ENCODE measurements at places on chromosomes 3 and 15.

DNA sequence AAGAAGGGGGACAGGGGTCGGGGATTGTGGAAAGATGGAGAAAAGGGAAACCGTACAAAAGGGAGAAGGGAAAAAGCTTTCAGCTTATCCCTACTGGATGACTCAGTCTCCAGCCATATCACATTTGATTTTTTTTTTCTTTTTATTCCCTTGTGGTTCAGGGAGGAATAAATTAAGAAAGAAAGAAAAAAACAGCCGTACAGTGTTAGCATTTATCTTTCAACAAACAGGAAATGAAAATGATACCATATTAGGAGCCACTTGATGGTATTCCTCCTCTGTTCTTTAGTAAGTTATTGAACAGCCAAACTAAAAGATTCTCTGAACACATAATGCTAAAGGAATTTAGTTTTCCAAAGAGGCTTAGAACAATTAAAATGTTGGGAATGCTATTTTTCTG is 594.4 kb downstream of the FOXP1 start:
- DNase-seq = no peak

DNA sequence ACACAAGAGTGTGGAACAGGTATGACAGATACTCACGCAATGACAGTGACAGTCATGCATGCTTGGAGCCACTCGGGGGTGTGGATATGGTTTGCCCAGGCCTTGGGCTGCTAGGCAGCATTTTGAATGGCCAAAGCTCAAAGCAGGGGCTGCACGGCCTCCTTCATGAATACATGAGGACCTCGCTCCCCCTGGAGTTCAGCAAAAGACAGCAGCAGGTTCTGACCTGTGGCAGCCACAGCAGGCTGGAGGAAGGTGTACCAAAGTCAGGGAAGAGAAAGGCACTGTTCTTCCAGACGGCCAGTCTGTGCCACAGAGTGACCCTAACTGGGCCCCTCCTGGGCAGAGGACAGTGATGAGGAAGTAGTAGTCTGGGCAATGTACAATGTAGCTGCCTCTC is 88.2 kb upstream of the C2CD4B start:
- no peak for DNase-seq

GRCh38 chr3:13017361-13018042 is 55.7 kb downstream of the IQSEC1 start:
- no peak for DNase-seq

GRCh38 chr15:69805248-69805953 is 292.3 kb downstream of the TLE3 start:
- no peak for DNase-seq

GRCh38 chr15:65875458-65875857 is 6.2 kb downstream of the RAB11A start:
- no peak for DNase-seq

GRCh38 chr3:83122774-83123350 is 1361.4 kb upstream of the GBE1 start:
- DNase-seq = no peak

- DNase-seq = no peak
These were observed 56.9 kb upstream of the P2RY1 start for GRCh38 chr3:152778022-152778421.

DNA sequence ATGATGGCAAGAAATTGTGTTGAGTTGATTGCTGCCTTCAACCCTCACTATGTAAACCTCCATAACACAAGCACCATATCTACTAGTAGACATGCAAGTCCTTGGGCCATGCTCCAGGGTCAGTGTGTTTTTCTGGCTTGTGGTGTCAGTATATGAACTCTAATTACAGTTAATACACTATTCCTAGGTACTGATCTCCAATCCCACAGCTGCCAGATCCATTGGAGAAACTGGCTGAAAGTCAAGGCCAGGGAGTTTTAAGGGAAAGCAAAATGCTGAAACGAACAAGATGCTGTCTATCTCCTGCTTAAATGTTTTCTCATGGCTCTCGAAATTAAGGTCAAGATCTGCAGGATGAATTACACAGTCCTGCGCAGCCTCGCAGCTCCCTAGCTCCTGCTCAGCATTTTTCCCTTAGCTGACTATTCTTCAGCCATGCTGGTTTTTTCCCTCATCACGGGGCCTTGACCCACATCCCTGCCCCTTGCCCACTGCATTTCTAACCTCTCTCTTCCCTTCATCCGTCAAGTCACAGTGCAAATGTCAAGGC is 425.0 kb upstream of the ADAMTS9 start:
- DNase-seq = no peak

DNA sequence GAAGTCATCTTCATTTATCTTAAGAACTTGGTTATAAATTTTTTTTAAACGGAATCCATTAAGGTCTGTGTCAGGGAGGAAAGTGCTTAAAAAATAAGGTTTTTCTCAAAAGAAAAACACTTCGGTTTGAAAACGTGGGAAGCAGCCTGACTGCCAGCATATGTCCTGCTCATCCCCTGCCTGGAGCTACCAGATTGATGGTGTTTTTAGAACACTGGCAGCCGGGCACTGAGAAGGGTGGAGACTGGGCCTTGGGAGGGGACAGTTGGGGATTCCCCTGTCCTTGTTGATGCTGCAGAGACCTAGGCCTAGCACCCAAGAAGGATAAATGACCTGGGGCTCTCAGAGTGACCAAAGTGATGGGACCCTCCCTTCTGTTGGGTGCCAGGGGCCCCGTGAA is 296.9 kb downstream of the EPHB1 start:
- no peak for DNase-seq

DNA sequence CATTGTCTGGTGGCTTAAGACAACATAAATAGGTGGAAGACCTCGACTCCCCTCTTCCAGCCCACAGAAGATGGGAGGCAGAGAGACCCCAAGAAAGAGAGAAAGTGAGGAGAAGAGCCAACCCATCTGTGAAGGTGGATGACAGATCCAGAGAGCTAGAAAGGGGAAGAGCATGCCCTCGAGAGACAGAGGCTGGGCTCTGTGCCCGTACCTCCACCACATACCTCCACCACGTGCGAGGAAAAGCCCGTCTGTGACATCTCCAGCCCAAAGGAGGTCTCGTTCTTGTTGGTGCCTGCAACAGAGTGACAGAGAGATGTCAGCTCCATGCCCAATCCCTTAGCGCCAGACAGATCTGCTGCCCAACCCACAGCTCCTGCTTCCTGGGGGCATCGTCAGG is 71.1 kb downstream of the FEM1B start:
- no peak for DNase-seq

GRCh38 chr3:158508481-158508880 is 62.5 kb upstream of the MLF1 start:
- DNase-seq = no peak

- DNase-seq = peak; percentile 5
These were observed at the start of gene CCDC33 for GRCh38 chr15:74235962-74236361. TSS of gene CCDC33 (plus strand) at chr15:74236326. CDS start at chr15:74236720, 394 bp downstream.

DNA sequence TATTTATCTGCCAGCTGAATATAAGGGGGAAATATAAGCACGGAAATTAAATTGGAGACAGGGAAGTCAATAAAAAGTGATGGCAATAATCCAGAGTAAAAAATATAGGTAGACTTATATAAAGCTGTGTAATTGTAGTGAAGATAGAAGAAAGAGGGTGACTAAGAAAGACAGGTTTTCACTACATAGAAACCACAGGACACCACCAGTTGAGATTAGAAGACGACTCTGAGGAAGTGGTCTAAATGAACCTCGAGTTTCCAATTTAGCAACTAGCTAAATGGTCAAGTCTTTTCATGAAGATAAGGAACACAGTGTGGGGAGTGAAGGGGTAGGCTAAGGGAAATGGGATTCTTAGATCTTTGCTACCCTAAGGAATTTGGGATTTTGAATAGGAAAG is 188.8 kb upstream of the ARL6 start:
- DNase-seq = no peak

DNA sequence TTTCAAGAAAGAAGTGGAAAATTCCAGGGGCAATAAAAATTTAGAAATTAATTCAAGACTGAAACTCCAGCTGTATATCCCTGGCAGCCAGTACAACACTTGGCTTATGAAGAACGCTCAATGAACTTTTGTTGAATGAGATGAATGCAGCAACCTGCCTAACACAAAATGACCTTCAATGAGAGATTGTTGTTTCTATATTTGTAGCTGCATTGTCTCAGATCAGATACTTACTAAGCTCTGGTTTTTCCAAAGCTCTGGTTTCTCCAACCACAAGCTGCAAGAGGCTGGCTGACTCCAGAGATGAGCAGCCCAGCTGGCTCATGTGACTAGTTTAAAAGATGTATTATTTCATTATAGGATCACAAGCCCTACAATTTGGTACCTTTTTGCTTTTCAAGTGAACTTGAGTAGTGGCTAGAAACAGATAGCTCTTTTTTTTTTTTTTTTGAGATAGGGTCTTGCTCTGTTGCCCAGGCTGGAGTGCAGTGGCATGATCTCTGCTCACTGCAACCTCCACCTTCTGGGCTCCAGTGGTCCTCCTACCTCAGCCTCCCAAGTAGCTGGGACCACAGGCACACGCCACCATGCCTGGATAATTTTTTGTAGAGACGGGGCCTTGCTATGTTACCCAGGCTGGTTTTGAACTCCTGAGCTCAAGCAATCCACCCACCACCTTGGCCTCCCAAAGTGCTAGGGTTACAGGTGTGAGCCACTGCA is 57.4 kb downstream of the UMPS start:
- DNase-seq = no peak

DNA sequence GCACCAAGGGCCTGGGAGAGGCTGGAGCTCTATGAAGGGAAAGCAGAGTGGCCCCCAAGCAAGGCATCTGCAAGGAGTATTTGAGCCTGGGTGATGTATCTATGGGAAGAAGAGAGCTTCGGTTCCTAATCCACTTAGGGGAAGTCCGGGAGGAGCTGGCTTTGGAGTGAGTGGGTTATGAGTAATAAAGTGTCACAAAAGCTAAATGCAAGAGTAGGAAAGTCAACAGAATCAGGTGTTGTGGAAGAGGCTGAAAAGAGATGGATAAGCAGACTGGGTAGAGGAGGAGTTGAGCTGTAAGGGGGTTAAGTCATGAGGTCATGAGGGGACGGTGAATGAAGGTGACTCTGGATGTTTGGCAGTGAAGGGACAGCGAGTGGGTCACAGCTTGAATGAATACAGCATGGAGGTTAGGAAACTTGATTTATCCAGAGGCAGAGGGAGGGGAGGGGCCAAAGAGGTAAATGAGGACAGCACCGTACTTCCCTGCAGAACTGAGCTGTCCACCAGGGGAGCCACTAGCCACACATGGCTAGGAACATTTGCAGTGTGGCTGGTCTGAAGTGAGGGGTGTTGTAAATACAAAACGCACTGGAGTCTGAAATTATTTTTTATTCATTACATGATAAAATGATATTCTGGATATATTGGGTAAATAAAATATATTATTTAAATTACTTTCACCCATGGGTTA is 83.3 kb downstream of the ADCY5 start:
- DNase-seq = no peak

DNA sequence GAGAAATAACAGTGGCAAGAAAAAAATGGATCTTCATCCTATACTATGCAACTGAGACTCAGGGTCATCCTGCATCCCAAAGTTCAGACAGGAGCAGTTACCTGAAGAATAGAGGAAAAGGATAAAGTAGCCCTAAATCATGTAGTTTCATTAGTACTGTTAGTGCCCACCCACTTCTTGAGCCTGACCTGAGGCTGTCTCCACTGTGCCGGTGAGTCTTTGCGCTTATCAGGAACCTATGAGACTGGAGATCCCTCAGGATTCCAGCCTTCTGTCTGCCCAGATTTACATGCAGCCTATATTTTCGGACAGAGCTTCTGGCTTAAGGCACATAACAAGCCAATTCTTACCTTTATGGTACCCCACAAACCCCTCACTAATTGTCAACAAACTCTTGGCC is 791.6 kb downstream of the ROBO1 start:
- DNase-seq = no peak

DNA sequence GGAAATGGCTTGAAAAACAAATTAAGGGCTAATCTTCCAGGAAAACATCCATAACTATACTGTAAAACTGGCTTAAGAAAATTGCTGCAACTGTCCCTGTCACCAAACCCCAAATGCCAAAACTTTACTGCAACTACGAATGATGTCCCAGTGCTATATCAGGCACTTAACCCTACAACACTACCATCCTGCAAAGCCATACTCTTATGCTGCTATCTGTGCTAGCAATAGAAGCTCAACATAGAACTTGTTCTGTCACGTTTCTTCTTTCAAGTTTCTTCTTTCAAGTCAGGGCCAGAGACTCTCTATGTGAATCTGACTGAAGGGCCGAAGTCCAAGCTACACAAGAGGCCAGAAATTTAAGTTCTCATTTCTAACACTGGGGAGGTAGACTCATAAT is 92.5 kb downstream of the IGSF11 start:
- DNase-seq = no peak

DNA sequence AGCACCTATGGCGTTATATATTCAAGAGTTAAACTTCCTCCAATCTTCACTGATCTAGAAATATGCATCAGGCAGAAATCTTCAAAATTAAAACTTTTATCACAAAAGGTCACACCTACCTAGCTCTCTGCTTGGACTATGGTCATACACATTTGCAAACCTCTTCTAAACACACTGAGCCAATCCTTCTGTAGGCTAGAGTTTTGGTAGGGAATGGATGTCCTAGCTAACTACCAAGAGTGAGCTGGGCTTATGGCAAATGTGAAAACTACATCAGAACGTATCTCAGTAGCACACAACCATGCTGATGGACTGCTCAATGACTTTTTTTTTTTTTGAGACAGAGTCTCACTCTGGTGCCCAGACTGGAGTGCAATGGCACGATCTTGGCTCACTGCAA is 29.6 kb downstream of the SETD2 start:
- no peak for DNase-seq

- no peak for DNase-seq
These were observed 18.8 kb upstream of the SATB1 start for GRCh38 chr3:18443665-18444594.

- no peak for DNase-seq
These were observed 104.4 kb downstream of the THSD4 start for GRCh38 chr15:71219645-71220044.

DNA sequence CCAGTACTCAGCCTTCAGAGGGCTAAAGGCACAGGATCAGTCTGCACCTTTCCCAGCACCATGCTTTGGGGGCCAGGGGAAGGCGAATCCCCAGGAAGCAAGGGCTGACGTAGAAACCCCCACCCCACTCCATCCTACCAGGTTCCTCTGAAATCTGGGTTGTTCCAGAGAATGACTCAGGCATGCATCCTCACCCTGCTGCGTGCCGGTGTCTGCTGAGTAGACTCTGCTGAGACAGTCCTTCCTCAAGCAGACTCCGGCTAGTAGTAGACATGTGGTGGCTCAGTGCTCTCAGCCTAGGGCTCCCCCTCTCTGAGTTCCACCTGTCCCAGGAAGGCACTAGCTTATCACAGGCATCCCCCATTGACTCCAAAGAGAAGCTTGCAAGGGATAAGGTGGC is 9.0 kb downstream of the TMEM43 start:
- DNase-seq = no peak

GRCh38 chr3:53102601-53103147 is 27.6 kb downstream of the RFT1 start:
- peak; percentile 92 for DNase-seq

DNA sequence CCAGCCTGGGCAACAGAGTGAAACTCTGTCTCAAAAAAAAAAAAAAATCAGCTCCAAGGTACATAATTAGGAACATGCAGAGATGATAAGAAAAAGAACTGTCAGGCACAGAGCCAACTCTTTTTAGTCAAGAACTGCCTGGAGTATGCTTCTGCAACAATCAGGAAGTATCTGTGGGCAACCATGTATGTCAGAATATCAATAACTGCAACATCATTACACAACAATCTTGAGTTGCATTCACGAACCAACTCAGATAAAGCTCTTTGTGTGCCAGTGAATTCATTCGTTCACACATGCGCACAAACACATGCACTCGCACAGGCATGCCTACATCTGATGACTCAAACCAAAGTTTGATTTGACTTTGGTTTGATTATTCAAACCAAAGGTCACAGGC is 32.1 kb downstream of the EFHB start:
- DNase-seq = peak; percentile 62

GRCh38 chr15:40558952-40559742 is 5.7 kb downstream of the CCDC32 start:
- no peak for DNase-seq
